ENCODE measurements at places on chromosomes 3 and 15.

DNA sequence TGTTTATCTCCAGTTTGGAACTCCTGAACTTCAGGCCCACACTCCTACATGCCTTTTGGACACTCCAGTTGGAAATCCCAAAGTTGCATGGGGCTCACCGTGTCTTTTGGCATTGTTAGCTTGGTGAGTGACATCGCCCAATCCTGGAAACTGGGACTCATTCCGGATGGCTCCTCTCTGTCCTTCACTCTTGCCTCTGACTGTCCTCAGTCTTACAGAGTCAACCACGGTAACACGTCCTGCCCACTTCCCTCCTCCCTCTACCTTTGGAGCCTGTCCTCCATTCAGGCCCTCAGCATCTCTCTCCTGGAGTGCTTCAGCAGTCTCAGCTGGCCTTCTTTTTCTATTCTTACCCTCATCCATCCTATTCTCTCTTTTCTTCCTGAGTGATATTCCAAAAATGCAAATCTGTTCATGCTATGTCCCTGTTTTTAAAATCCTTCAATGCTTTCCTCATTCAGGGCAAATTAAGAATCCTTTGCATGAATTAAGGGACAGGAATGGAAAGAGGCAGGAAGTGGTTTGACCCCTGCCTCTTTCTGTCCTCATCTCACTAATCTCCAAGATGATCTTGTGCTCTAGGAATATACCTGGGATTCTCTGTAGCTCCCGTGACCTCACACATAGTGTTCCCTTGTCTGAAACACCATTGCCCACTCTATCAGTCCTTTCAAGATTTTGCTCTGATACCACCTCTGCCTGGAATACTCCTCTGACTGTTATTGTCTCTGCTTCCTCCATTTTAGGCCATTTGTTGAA lies 42.5 kb downstream of the LPP start:
- DNase-seq, result no peak

DNA sequence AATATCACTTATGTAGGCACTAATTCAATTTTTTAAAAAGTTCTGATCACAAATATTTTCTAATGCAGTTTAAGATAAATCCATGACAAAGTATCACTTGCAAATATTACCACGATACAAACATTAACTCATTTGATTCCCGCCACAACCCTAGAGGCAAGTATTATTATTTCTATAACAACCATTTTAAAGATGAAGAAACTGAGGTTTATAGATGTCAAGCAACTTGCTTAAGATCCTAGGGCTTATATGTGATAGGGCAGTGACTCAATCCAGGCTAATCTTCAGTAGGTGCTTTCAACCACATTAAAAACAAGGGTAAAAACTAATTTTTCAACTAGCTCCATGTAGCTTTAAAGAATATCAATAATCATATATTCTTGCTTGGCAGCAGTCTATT lies 1.7 kb downstream of the DYNC1LI1 start:
- no peak for DNase-seq

- peak; percentile 93 for DNase-seq
Measured at GRCh38 chr3:178084938-178085816, 451.1 kb upstream of the KCNMB2 start.

DNA sequence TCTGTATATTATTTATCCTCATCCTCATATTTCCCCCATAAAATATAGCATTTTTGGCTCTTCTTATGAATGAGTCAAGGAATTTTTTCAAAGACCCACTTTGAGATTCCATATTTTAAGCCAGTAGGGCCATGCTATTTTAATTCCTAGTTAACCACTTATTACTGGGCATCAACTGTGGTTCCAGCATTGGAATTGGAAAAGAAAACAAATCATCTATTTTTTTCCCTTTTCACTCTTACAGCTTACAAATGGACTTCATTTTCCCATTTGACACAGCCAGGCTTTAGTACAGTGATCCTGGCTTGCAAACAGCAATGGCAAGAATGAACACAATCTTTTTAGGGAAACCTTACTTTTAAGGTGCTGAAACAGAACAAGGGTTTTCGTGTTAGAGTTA lies 19.4 kb upstream of the PLCL2 start:
- no peak for DNase-seq

- peak; percentile 53 for DNase-seq
Measured at GRCh38 chr15:98363955-98364354, 284.4 kb upstream of the IGF1R start.

GRCh38 chr3:196951371-196951770 lies 9.0 kb upstream of the NCBP2 start:
- DNase-seq, result no peak

GRCh38 chr3:128577711-128578110 lies 72.9 kb downstream of the RPN1 start:
- DNase-seq, result no peak

- DNase-seq, result no peak
Measured at GRCh38 chr3:17307482-17307881, 422.7 kb downstream of the PLCL2 start.

DNA sequence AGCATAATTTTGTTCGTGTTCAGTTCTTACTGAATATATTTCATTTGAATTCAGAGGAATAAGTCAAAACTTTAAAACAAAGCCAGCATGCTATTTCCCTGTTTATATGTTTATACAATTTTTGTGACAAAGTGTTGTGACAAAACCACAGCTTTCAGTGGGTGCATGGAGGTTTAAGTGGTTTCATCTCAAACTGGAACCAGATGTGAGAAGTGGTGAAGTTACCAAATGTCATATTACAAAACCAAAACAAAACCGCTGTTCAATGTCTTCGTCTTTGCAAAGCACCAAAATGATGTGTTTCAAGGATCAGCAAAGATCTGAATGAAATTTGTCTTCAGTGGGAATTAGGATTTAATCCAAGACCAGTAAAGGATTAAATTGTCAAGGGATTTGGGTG lies 59.3 kb upstream of the OSTN start:
- DNase-seq, result no peak

- no peak for DNase-seq
Measured at GRCh38 chr3:141557961-141558706, 71.3 kb downstream of the RASA2 start.

- DNase-seq, result no peak
Measured at GRCh38 chr15:101143321-101143720, 108.5 kb downstream of the CHSY1 start.

DNA sequence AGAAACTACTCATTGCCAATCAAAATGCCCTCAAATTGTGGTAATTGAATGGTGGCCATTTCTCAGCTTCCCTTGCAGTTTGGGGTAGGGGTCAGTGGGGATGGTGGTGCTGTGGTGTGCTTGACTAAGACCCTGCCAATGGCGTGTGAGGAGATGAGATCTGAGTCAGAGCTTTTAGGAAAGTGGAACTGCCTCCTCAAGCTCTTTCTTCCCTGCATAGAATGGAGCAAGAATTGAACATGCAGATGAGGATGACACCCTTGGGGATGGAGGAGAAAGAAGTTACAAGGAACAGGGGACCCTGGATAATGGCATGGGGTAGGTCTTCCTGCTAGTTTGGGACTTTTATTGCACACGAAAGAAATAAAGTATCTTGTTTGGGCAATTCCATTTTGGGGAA lies 188.0 kb downstream of the PEX5L start:
- no peak for DNase-seq

GRCh38 chr3:10251006-10251405 lies 2.7 kb downstream of the TATDN2 start:
- no peak for DNase-seq

DNA sequence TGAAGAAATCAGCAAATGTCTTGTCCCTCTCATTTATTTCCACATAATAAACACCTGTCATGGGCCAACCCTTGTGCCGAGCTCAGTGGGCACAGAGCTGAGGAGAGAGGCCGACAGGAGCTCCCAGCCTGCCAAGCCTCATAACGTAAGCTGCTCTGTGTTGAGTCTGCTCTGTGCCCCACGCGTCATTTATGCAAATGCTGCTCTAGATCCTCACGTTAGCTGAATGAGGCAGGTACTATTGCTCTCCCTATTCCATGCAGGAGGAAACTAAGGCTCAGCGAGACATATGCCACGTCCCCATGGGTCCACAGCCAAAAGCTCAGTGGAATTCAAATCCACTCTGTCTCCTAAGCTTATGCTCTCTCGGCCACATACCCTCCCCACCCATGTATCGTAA lies 41.5 kb downstream of the EFCAB12 start:
- DNase-seq, result no peak

- DNase-seq, result no peak
Measured at GRCh38 chr3:46851364-46852333, 11.6 kb downstream of the MYL3 start.

- no peak for DNase-seq
Measured at GRCh38 chr3:65676580-65676979, 362.1 kb downstream of the MAGI1 start.

GRCh38 chr3:113034011-113034410 lies 43.2 kb downstream of the GTPBP8 start:
- DNase-seq, result no peak

DNA sequence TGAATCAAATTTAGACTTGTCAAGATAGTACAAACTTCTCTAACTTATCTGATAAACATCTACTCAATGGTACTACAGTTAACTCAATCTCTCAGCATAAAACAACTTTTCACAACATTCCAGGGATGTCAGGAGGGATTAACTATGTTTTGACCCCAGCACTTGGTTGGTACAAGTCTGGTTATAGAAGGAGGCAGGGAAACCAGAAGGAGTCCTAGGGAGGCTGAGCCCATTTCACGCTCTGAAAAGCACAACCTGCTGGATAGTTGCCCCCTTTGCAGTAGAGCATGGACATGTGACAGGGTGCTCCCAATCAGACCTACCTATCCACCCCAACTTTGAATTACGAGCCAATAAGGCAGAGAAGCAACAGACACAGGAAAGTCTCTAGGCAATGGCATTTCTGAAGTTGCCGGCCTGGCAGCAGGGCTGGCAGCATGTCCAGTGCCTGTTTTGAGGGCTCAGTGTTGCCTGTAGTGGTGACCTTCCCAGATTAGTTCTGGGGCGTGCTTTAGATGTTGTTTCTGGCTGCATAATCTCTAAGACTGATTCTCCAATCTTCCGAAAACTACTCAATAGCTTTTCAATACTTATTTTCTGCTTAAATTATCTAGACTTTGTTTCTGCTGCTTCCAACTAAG lies 8.2 kb downstream of the ANKUB1 start:
- no peak for DNase-seq

DNA sequence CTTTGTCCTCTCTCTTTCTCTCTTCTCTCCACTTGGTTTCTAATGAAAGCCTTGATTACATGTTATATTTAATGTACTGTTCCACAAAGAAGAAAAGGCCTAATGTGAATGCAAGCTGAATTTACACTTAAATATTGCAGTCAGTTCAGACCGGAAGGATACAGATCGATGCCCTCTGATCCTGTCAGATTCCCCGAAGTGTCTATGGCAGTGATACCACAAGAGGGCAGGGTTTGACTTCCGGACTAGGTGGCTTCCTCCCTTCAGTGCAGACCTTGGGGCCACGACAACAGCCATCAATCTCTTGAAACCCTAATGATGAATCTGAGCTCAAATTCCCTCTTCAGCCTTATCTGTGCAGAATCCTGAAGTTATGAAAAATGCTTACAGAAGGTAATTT lies 29.5 kb downstream of the AGTR1 start:
- no peak for DNase-seq

- DNase-seq, result no peak
Measured at GRCh38 chr3:15796771-15797641, 773 bp downstream of the ANKRD28 start.

- no peak for DNase-seq
Measured at GRCh38 chr15:69548395-69549180, 96.0 kb downstream of the RPLP1 start.

DNA sequence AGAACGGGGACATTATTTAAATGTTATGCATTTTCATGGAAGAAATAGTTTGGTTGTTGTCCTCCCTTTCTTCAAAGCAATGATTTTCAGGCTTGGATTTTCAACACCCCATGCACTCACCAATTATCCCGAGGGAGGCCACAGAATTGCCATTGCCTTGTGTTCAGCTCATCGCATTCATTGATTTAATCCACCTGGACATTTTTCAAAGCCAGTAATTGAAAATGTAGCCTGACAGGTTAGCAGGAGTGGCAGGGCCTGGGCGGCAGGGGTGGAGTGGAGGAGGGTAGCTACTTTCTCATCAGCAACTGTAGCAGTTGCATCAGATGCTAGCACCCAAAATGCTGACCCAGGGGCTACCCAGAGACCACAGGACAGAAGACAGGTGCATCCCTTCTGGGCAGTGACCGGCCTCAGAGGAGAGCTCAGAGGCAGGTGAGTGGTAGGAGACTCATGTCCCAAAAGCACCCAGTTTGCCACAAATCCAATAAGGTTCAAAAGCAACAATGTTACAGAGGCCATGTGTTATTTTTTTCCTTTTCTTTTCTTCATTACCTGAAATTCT lies 242.4 kb downstream of the CD47 start:
- DNase-seq, result no peak

DNA sequence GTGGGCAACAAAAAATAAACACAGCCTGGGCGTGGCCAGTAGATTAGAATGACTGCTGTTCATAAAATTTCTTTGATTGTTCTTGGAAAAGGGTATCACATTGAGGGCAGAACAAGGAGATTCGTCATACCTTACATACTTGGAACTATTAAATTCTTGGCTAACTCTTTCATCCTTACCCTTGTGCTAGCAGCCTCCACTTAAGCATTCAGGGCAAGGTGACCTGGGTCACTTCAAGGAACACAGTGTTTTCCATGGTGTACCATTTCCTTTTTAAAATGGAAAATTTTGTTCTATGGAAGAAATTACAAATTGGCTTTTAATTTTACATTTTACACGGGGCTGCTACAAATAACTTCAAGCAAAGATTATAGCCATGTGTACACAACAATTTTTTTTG lies 60.8 kb downstream of the MINDY4B start:
- no peak for DNase-seq

- DNase-seq, result no peak
Measured at GRCh38 chr3:111112913-111113312, 41.3 kb downstream of the NECTIN3 start.

DNA sequence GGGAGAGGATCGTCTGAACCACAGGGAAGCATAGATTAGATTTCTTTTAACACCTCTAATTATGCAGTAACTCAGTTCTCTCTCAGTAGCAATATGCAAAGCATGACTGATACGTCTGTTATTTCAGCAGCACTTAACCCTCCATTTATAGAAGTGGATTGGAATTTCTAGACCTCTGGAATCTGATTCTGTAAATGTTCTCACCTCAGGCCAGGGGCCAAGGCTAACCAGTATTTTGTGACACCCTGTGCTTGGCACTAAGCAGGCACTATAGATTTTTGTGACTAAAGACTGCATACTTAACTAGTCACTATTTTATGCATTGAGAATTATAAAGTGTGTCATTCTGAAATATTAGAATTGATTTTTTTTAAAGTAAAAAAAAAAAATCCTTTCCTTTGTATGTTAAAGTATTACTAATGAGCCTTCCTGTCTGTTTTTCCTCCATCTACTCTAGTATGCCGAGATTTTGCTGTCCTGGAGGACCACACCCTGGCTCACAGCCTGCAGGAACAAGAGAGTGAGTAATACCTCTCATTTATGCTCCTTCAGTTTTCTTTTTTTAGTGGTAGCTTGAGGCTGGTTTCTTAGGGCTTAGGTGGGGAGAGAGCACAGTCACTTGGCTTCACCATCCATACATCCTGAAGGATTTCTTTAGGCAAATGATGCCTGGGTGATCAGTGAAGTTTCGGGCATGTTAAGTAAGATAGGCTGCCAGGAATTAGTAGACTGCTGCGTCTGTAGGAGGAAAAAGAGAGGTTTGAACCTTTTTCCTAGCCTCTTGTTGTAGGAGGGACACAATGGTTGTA lies 26.5 kb upstream of the UTS2B start:
- DNase-seq, result no peak

- peak; percentile 92 for DNase-seq
Measured at GRCh38 chr3:185537369-185537970, 14.9 kb downstream of the LIPH start.

Measured in esophagus muscularis mucosa (tissue), 4 donors.